ENCODE measurements at places on chromosomes 12 and 14.

DNA sequence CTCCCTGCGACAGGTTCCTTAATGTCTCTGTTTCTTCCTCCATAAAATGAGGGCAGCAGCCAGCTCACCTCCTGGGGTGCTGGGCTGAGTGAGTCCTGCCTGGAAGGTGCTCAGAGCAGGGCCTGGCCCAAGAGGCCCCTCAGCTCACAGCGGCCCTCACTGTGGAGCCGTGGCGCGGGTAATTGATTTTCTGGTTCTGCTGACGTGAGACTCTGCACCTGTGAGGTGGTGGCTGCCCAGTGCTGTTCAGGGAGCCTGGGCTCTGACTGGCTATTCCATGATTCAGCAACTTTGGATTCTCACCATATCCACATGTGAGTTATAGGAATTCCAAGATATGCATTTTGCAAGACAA, 266.6 kb downstream of the ADGRD1 start:
- DNase-seq, result peak; percentile 60

GRCh38 chr12:62865937-62866336, 69.0 kb downstream of the PPM1H start:
- no peak for DNase-seq

DNA sequence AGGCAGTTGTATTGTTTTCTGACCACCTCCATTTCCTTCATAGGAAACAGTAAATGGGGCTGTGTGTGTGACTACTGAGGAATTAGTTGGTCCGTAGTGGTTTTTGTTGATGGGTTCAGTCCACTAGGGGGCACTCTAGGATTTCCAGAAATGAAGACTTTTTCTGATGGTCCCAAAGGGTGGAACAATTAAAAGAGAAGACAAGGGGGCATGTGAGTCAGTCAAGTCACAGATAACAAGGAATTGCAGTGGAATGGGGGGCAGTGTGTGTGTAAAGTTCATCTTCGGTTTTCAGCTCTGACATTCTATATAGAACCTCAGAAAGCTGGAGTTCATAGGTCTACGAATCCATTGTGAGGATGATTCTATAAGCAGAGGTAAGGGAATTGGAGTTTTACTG, 186.6 kb upstream of the OR4E1 start:
- no peak for DNase-seq

DNA sequence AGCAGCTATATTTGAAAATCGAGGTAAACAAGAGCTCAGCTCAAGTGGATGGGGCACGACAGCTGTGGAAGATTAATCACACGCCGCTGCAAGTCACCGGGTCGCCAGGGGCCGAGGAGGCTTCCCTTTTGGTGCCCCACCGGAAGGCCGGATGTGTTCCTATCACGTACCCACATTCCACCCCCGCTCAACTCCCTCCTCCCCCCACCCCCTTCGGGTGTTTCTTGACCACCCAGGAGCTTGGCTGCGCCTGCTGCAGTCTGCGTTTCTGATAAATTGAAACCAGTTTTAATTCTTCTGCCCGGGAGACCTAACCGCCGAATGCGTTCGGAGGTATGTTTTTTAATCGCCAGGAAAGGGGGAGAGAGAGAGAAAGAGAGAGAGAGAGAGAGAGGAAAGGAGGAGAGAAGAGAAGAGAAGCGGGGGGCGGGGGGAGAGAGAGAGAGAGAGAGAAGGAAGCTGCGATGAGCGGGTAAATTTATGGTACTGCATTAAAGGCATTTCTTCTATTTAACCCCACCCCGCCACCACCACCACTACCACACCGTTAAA, 1.8 kb downstream of the SLC8A3 start:
- no peak for DNase-seq

- no peak for DNase-seq
Observed at GRCh38 chr12:55142669-55143565, 16.7 kb downstream of the OR9K2 start.

- no peak for DNase-seq
Observed at GRCh38 chr12:88805286-88805685, 225.0 kb upstream of the KITLG start.

GRCh38 chr12:5071496-5071895, 27.8 kb downstream of the KCNA5 start:
- DNase-seq, result no peak

GRCh38 chr14:32841698-32842097, 97.0 kb upstream of the NPAS3 start:
- DNase-seq, result no peak

DNA sequence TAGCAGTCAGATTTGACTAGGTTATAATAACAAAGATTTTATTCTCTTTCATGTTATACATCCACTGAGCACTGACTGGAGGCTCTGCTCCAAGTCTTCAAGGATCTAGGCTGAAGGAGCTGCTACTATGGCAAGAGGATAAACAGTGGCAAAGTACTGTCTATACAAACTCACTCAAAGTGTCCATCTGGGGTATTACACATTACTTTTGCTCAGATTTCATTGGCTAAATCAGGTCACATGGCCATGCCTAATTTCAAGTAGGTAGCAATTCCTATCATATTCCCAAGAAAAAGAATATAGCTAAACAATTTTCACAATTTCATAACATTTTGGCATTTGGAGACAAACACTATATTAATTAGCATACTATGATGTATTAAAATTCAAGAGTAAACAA, 40.9 kb downstream of the CDK17 start:
- DNase-seq, result no peak

DNA sequence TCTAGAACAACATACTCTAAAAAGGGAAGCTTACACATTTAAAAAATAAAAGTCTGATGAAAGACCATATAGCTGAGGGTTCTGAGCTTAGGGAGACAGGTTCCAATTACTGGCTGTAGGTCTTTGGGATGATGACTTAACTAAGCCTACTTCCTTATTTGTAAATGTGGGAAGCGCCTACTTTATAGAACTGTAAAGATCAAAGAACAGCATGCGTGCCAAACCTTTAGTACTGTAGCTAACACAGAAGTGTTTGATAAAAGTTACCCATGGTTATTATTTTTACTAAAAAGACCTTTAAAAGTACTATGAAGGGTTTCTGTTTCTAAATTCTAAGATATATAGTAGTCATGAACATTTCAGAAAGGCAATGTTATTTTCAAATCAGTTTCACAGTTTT, 35.7 kb downstream of the STK38L start:
- DNase-seq, result no peak

DNA sequence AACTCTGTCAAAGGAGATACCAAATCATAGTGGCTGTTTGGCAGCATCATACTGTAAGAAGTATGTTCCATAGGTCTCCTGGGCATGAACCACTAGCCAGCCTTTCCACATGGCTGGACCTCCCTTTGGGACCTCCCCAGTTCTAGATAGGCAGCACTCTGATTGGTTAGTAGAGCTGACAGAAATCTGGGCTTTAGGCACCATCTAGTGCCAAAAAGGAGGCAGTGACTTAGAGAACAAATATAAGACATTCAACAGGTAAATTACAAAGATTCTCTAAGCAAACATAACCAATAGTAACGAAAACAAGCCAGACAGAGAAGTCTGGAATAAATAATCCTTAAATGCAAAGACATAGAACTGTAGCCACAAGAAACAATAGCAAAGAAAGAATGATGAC, 148.0 kb upstream of the PDE3A start:
- DNase-seq, result no peak

- no peak for DNase-seq
Observed at GRCh38 chr14:96267916-96268315, 11.9 kb downstream of the BDKRB1 start.

DNA sequence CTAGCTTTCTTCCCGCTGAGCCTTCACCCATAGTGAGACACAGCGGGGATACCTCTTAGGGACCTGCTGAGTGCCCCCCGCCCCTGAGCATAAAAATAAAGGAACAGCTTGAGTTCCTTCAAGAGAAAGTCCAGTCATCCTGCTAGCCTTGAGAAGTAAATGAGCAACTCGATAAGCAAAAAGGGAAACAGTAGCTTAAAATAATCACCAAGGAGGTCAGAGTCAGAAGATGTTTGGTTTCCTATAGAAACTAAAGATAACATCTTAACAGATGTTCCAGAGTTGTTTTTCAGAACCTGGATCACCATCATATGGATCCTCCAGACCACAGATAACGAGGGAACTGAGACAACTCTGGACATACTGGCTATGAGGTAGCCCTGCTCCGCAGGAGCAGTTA, 94.0 kb downstream of the BCAT1 start:
- no peak for DNase-seq

GRCh38 chr12:31499567-31499966, 91.4 kb downstream of the DENND5B start:
- no peak for DNase-seq

DNA sequence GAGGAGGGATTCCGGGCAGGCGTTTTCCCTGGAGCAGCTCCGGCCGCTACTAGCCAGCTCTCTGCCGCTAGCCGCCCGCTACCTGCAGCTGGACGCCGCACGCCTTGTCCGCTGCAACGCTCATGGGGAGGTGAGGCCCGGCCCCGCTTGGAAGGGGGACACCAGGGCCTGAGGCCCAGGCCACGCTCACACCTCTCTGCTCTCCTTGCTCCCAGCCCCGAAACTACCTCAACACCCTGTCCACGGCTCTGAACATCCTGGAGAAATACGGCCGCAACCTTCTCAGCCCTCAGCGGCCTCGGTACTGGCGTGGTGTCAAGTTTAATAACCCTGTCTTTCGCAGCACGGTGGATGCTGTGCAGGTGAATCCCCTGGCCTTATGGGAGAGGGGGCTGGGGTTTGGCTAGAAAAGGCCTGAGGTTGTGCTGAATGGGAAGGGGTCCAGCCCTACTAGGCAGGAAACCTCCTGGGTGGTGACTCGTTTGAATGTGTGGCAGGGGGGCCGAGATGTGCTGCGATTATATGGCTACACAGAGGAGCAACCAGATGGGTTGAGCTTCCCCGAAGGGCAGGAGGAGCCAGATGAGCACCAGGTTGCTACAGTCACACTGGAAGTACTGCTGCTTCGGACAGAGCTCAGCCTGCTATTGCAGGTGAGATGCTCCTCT, 597 bp downstream of the RNF31 start:
- DNase-seq, result no peak

DNA sequence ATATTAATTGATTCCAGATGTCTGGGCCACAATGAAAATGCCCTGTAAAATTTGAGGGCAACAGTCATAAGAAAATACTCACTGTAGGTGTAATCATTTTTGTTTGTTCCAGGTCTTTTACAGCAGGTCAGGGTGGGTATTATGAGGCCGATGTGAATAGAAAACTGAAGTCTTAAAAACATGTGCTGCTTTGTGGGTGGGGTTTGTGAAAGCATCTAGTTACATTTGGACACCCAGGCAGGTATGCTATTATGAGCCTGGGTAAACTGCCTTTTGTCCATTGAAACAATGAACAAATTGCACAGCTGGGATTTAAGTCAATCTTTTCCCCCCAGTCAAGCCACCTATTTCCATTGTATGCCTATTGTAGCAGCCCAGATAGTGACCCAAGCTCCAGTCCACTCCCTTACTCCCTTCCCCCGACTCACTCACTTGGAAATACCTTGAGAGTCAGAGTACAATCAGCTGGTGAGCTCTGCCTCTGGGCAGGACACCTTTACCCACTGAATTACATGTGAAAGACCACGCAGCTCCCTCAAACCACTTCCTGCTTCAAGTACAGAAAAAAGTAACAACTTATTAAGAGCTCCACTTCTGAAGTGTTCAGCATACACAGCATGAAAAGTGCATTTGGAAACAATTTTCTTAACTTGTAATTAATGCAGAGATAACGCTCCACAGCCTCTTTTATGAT, 1.8 kb downstream of the IGF1 start:
- no peak for DNase-seq

GRCh38 chr14:22471545-22472121, 117.4 kb downstream of the DAD1 start:
- no peak for DNase-seq

- no peak for DNase-seq
Observed at GRCh38 chr14:103329401-103330347, 4.4 kb upstream of the EIF5 start.

GRCh38 chr14:51290132-51290531, 50.1 kb downstream of the TMX1 start:
- DNase-seq, result no peak
